Epithelial cell of alveolus of lung (primary cell): ENCODE measurements at places on chromosomes 7 and 10. TPM values are rescaled to one million over a fixed set of nuclear protein-coding genes. Genes with fewer than 3 reads are reported as not detected.

The COL26A1 gene
- 1.4 TPM in 1 of 2 replicates, not detected in the other for total RNA-seq

The NRF1 gene
- total RNA-seq, result 10.6 and 18.0 TPM in 2 replicates

The ST7 gene
- 13.3 and 29.0 TPM in 2 replicates for total RNA-seq

The CRYGN gene
- not detected in 2 replicates for total RNA-seq

The CRCP gene
- total RNA-seq, result 21.7 and 22.2 TPM in 2 replicates

The C10orf143 gene
- 0.39 TPM in 1 of 2 replicates, not detected in the other for total RNA-seq

The SPACDR gene
- not detected in 2 replicates for total RNA-seq

The TEX36 gene
- not detected in 2 replicates for total RNA-seq

The ADAP1 gene
- 1.7 and 14.8 TPM in 2 replicates for total RNA-seq

The ADAM12 gene
- total RNA-seq, result 3.4 and 8.1 TPM in 2 replicates

The XPNPEP1 gene
- 58.7 and 99.4 TPM in 2 replicates for total RNA-seq

The ADCY1 gene
- 0.16 and 0.52 TPM in 2 replicates for total RNA-seq

The OPALIN gene
- not detected in 2 replicates for total RNA-seq

The PDE6C gene
- not detected in 2 replicates for total RNA-seq

The COL1A2 gene
- 2,043 and 2,173 TPM in 2 replicates for total RNA-seq

The PAX4 gene
- total RNA-seq, result not detected in 2 replicates

The OR2A42 gene
- total RNA-seq, result not detected in 2 replicates

The OR2A1 gene
- total RNA-seq, result 0.13 and 0.24 TPM in 2 replicates

The ACSM6 gene
- total RNA-seq, result not detected in 2 replicates

The PAPSS2 gene
- total RNA-seq, result 44.0 and 77.2 TPM in 2 replicates

The BTBD16 gene
- not detected in 2 replicates for total RNA-seq

The SLIT1 gene
- total RNA-seq, result under 0.01 TPM in 1 of 2 replicates, not detected in the other

The ABCA13 gene
- total RNA-seq, result under 0.01 and 0.08 TPM in 2 replicates

The FKBP6 gene
- not detected in 2 replicates for total RNA-seq

The CC2D2B gene
- not detected in 2 replicates for total RNA-seq

The MBL2 gene
- total RNA-seq, result not detected in 2 replicates

The GFRA1 gene
- 3.9 and 5.2 TPM in 2 replicates for total RNA-seq

The WEE2 gene
- total RNA-seq, result not detected in 2 replicates

The SEMA3E gene
- 0.88 and 2.1 TPM in 2 replicates for total RNA-seq

The GRM8 gene
- not detected in 2 replicates for total RNA-seq

The MYOF gene
- 34.6 and 103 TPM in 2 replicates for total RNA-seq

The STARD3NL gene
- 56.2 and 84.2 TPM in 2 replicates for total RNA-seq

The ARMC3 gene
- not detected in 2 replicates for total RNA-seq

The CLCN1 gene
- total RNA-seq, result 0.13 TPM in 1 of 2 replicates, not detected in the other
